ENCODE measurements at places on chromosomes 12 and 14. TPM values are rescaled to one million over a fixed set of nuclear protein-coding genes. Genes with fewer than 3 reads are reported as not detected.

- no peak for DNase-seq
Measured at GRCh38 chr14:61623927-61624326, 71.4 kb upstream of the HIF1A start.

BIN2 gene
- total RNA-seq = 0.18 TPM

ZDHHC22 gene
- total RNA-seq = not detected

JPH4 gene
- not detected for total RNA-seq

KRT71 gene
- total RNA-seq = 1.5 TPM

Measured in Caco-2 (cell line).